ENCODE measurements at places on chromosomes 11 and 22.

DNA sequence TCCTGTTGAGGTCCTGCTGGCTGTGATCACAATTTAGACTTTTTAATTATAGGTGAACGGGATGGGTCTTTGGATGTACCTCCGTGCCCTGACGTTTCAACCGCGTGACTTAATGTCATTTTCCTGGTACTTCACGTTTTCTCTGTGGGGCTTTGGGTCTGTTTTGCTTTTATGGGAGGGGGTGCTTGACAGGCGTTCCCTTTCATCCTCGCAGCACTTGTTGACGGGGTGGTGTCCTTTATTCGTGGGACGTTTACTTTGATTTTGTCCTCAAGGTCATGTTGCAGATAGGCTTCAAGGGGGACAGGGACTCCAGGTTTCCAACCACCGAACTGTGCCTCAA lies 994 bp downstream of the PPP6R3 start:
- no peak for DNase-seq

- peak; percentile 23 for DNase-seq
Observed at GRCh38 chr11:75445315-75445953, 12.4 kb upstream of the KLHL35 start.

DNA sequence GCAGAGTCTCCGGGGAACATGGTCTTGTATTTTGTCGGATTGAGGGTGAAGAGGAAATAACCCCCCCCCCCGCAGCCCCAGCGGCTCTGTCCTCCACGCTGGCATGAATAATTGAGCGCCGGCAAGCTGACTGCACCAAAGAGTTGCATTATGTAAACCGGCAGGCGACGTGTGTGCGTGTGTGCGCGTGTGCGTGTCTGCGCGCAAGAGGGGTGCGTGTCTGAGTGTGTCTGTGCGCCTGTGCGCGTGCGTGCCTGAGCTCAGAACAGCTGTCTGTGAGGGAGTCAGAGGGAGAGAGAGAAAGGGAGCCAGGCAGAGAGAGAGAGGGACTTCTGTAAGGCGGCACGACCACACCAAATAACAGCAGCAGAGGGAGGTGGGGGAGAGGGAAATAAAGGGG lies 94.4 kb downstream of the SCN3B start:
- peak; percentile 25 for DNase-seq

GRCh38 chr11:36239636-36240035 lies 49.6 kb downstream of the COMMD9 start:
- DNase-seq: no peak

DNA sequence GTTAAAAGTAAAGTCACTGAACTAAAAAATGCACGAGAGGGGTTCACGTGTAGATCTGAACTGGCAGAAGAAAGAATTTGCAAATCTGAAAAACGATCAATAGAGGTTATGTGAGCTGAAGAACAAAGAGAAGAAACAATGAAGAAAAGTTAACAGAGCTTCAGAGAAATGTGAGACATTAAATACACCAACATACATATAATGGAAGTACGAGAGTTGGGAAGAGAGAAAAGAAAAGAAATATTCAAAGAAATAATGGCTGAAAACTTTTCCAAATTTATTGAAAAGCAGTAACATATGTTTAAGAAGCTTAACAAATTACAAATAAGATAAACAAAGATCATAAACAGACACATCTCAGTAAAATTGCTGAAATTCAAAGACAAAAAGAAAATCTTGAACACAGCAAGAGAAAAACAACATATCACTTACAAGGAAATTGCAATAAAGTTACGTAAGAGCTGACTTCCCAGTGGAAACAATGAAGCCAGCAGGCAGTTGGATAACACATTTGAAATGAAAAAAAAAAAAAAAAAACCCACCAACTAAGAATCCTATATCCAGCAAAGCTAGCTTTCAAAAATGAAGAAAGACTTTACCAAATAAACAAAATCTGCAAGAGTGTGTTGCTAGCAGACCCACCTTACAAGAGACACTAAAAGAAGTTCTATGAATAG lies 56.8 kb downstream of the EMSY start:
- no peak for DNase-seq

- no peak for DNase-seq
Observed at GRCh38 chr22:30705710-30706651, 11.3 kb downstream of the OSBP2 start.

GRCh38 chr11:62547691-62548281 lies 1.2 kb upstream of the AHNAK start:
- no peak for DNase-seq

DNA sequence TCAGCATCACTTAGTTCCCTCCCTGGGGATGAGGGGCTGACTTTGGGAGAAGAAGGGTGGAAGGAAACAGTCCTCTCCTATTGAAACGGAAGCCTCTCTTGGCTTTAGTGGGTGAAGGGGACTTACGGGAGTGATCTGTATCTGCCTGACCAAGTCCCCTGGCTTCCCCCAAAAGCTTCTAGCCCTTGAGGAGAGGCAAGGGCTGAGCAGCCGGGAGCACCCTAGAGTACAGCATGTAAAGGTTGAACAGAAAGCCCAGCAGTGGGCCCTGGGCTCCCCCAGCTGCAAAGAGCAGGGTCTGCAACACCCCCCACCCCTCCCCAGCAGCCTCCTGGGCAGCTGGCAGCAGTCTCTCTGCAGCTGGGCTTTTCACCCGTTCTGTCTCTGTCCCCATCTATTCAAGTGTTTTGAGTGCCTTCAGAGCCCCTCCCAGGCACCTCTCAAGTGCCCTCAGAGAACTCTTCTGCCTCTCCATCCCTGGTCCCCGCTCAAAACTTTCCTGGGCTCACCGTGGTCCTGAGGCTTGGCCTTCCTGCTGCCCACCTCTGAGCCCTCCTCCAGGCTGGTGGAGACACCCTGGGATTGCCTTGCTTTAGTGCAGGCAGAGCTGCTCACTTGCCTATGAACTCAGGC lies 2.7 kb downstream of the CAPN5 start:
- no peak for DNase-seq

GRCh38 chr11:134341805-134342571 lies 10.2 kb downstream of the GLB1L2 start:
- no peak for DNase-seq

DNA sequence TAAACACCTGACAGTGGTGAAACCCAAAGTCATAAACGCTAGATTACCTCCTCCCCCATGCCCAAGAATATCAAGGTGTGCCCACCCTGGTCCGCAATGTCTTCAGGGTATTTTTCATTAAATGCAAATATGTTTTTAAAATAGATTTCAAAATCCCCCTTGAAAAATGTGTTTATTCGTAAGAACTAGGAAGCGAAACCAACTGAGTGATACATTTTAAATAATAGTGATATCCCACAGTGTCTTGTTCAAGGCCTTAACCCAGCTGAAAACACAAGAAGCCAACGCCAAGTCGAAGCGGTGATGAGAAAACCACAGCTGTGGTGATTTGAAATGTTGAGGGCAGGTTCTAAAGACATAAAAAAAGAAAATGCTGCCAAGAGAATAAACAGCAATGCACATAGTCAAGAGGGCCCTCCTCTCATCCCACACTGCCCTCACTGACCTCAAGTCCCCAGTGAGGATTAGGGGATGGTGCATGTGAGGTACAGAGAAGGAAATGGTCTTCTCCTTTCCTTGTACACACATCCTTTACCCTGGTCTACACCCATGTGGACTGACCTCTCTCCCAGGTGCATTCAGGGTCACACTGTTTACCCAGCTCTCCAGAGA lies 25.5 kb downstream of the KCNJ1 start:
- DNase-seq: no peak
